ENCODE measurements at places on chromosomes 11 and 22.

GRCh38 chr11:133991101-133991500 is 34.3 kb upstream of the IGSF9B start:
- no peak for DNase-seq

DNA sequence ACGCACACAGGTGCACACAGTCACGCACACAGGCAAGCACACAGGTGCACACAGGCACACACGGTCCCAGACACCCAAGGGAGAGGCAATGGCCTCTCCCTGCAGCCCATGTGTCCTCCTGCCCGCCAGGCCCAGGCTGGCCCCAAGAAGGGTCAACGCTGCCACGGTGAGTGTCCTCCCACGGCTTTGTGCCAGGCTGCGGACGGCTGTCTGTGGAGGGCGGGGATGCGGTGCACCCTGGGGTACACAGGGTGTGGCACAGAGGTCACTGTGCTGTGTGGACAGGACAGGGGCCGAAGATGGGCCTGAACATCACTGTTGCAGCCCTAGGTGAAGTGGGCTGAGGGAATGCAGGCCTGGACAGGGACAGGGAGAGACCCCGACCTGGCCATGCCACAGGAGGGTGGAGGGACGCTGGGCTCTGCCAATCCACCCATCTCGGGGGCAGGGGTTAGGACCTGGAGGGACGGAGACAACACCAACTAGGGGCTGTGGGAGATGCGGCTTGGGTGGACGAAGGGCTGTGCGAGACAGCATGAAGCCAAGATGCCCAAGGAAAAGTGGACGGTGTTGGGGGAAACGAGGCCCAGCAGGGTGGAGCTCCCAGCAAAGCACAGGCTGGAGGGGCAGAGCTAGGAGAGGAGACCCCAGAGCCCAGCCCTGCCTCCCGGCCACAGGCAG is 523.8 kb downstream of the BRD1 start:
- no peak for DNase-seq

GRCh38 chr22:36405671-36406538 is 18.1 kb upstream of the MYH9 start:
- DNase-seq: no peak

GRCh38 chr11:44777209-44778194 is 50.7 kb downstream of the TSPAN18 start:
- no peak for DNase-seq

DNA sequence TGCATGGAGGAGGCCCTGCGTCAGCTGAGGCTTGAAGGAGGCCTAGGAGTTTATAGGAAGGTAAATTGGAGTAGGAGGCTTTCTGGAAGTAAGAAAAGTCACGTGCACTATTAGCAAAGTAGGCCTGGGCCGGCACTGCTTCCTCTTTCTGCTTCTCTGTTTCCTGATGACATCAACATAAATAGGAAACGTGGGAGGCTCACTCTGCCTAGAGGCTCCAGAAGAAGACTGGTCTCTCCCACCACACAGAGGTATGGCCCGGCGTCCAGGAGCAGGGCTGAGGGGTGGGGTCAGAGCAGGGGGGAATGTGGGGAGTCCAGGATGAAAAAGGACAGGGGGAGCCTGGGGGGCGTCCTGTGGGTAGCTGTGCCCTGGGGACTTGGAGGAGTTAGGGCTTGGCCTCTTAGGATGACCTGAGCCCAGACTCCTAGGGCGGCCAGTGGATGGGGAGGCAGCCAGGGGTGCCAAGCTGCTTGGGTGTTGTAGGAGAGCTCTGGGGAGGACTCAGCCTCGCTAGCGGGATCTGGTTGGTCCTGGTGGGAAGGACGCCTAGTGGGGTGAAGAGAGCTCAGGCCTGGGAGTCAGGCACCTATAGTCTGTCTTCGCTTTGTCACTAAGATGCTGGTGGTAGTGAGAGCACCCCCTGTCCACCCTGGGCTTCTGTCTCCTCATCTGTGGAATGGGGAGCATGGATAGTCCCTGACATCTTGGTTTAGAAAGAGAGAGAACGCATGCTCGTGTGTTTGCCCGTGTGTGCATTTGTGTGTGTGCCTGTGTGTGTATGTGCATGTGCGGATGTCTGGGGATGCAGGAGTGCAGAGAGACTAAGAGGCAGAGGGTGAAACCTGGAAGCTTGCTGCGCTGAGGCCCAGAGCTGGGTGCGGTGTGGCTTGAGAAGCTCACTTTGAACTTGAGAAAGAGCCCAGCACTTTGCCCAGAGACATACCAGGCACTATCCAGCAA is at the start of gene CSF2RB:
TSS of gene CSF2RB (plus strand) at position 202 of the 963 bp plus-strand sequence. CDS start 8,580 bp downstream, outside the sequence.
- DNase-seq: no peak

DNA sequence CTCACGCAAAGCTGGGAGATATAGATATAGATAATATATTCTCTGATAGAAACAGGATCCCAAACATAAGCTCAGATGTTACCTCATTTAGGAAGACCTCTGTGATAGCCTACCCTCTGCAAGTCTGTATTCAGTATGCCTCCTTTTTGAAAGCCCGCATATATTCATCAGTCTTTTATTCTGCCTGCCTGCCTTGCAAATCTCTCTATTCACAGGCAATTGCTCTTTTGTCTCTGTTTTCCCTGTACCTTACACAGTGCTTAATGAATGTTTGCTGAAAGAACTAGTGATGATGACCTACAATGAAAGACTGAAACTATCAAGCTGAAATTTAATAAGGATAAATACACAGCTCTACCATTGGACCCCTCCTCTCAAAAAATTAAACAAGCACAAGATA is 18.4 kb downstream of the DEUP1 start:
- no peak for DNase-seq

DNA sequence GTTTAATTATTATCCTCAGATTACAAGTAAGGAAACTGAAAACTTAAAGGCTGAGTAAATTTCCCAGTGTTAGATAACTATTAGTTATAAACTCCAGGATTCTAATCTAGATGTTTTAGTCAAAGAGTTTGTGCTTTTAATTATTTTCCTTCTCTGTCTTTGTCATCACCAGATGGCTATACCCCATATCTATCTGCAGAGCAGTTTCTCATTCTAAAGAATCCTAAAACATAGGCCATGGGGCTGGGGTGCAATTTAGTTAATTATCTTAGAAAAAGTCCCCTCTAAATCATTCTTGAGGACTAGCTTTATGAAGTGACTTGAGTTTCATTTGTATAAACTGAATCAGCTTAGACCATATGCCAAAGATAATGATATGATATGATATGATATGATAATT is 556.3 kb upstream of the ANO5 start:
- no peak for DNase-seq

- DNase-seq: no peak
Observed at GRCh38 chr11:789943-790342, at the start of gene CEND1. Gene CEND1 (minus strand): TSS chr11:790090. CDS start chr11:788576, 1,514 bp downstream.

GRCh38 chr22:36506637-36507517 is at the start of gene FOXRED2:
Gene FOXRED2 (minus strand): TSS chr22:36507040. CDS start chr22:36506422, 618 bp downstream.
- peak; percentile 52 for DNase-seq

DNA sequence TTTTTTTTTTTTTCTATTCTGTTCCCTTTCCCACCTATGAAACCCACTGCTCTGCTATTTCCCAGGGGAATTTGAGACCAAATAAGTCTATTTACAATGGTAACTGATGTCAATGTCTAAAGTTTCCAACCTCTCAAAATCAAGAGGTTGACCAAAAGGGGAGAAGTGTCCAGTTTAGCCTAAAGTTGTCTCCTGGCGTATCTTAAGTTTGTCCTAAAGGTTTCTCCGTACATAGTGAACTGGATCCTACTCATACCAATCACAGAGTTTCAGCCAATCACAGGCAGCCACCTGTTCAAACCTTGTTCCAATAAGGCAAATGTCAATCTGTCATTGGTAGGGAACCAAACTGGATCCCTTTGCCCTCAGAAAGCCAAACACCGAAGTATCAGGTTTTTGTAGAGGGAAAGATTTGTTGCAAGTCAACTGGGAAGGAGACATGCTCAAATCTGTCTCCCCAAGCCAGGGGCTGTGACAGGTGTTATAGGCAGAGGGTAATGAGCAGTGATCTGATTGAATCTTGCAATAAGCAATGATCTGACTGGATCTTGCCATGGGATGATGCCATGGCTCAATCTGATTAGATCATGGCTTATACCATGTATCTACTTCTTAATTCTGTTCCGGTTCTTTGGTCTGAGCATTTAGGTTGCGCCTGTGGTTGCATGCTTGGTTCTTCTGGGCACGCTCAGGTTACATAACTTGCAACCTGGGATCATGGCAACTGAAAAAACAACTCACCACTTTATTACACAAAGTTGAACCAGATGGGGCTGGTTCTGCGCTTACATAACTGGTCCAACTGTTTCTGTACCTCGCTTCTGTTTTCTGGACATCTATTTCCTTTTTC is 1.1 kb upstream of the VPS37C start:
- no peak for DNase-seq

DNA sequence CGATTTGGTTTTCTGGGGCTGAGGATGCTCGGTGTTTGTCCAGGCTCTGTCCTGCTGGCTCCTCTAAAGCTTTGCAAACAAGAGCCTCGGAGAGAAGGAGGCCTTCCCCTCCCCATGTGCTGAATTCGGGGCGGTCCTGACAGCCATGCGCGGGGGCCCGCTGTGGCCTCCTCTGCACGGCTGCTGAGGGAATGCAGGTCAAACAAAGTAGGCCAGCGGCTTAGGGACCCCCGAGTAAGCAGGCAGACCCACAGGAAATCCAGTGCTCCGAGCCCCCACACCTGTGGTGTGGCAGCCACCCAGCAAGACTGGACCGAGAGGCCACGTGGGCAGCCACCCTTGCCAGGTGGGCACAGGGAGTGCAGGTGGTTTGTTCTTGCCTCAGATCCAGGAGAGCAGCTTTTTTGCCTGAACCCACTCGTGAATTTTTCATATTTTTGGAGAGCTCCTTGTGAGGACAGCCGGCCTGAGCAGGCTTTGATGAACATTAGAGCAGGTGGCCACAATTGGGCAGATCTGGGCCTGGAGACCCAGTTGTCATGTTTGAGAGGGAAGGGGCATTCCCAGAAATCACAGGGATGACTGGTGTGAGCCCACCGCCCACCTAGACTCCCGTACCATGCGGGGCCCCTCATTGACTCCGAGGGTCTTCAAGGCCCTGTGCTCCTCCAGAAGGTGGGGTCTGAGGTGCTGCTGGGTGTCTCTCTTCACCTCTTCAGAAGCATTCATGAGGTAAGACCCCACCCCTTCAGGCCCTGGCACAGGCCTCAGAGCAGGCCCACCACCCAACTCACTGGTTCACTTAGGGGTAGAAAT is 43.0 kb upstream of the KCNQ1OT1 start:
- DNase-seq: no peak

DNA sequence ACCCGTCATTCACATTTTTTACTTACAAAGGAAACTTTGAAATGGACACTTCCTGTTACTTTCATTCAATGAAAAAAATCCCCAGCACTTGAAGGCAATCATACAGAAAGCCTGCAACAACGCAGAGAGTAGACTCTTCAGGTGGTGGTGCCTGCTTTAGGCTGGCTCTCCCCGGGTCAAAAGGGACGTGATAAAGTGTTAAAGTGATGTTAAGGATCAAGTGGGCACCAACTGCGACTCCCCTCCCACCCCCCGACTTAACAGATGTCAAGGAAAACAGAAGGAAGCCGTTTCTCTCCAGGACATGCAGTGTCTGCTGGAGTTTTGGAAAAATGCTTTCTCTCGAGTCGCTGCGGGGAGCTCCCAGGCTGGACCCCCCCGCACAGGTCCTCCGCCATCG is 414 bp upstream of the PNPLA3 start:
- no peak for DNase-seq

- no peak for DNase-seq
Observed at GRCh38 chr11:45657496-45658260, 7.7 kb downstream of the CHST1 start.

DNA sequence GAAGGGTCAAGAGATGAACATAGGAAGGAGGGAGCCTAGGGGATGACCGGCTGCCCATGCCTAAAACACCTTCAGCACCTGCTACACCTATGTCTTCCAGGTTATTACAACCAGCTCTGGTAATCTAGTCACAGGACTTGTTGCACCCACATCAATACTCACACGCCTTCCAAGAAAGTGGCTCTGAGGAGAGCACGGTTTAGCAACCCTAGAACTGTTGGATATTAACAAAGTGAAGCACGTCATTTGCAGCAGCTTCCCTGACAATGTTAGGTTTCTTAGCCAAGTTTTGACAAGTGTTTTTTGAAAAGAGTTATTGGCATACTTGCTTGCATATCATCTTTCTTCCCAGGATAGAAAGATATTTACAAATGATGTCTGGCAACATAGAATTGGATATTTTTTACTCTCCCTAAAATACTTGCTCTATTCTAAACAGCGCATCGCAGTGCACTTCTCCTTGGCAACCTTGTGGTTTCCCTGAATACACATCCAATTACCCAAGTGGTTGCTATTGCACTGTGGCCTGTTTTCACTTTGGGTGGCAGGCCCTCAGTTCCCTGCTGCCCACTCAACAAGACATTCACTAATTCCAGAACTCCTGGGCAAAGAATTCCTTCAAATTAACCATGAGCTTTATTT is 94.3 kb upstream of the ARHGAP42 start:
- no peak for DNase-seq

- no peak for DNase-seq
Observed at GRCh38 chr11:68687311-68687710, 3.0 kb downstream of the GAL start.

GRCh38 chr11:103928802-103929161 is 107.7 kb upstream of the DDI1 start:
- DNase-seq: no peak

GRCh38 chr11:19642185-19643158 is 70.2 kb upstream of the NAV2 start:
- DNase-seq: no peak

GRCh38 chr11:114959953-114960505 is 281.7 kb downstream of the NXPE2 start:
- no peak for DNase-seq

GRCh38 chr11:128643661-128644317 is 50.1 kb upstream of the FLI1 start:
- DNase-seq: no peak

DNA sequence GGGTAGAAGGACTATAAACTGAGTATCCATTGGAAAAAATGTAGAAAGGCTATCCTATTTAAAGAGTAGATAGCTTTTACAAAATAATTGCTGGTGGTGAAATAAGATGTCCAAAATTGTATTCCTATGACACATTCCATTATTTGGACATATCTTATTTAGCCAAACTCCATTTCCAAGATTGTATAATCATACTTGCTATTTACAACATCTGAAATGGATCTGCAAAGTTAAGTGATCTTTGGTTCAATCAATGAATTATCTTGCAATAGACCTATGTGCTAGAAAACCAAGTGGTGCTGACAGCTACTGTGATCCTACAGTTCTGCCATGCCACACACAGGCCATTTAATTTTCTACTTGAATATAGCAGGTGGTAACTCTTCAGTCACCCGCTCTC is 11.0 kb upstream of the BLID start:
- DNase-seq: no peak

GRCh38 chr11:123584186-123584585 is 70.2 kb downstream of the SCN3B start:
- no peak for DNase-seq

- DNase-seq: no peak
Observed at GRCh38 chr11:113730887-113731726, 25.0 kb upstream of the TMPRSS5 start.

GRCh38 chr11:22828373-22828772 is 1.2 kb downstream of the SVIP start:
- DNase-seq: no peak

- no peak for DNase-seq
Observed at GRCh38 chr11:60150279-60150678, 32.6 kb downstream of the MS4A6A start.
